ENCODE measurements at places on chromosomes 11 and 22.

- no peak for DNase-seq
Observed at GRCh38 chr22:22235558-22235957, 9.0 kb upstream of the VPREB1 start.

DNA sequence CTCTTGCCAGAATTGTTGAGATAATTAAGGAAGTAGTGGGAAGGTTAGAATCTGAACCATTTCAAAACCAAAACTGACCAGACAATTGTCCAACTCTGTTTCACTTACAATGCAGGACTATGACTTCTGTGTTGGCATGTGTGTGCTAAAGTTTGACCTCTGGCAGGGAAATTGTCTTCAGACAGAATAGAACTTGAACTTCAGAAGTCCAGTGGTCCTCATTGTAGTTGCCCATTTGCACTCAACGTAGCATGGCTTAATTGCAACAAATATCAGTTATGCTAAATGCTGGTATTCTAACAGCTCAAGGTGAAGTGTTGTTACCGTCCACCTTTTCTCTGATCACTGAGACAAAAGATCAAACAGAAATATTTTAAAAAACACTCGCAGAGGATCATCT is 47.2 kb downstream of the BLID start:
- DNase-seq = no peak

DNA sequence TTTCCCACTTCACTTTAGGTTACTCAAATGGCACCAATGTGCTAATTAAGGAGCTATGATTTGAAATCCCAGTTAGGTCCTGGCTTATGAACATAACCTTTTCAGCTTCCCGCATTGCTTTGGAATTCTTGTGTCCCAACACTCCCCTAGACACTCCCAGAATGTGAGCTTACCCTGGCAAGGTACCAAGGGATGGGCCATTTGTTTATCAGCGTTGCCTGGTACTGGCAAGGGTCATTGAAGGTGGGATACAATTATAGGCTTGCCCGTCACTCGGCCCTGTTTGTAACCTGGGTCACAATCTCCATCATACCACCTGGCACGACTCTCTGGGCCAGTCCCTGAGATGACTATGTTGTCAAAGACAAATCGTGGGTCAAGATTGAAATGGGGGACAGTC is 5.4 kb downstream of the CSRP3 start:
- DNase-seq = no peak

GRCh38 chr11:65662247-65662798 is 393 bp downstream of the RELA start:
- no peak for DNase-seq

DNA sequence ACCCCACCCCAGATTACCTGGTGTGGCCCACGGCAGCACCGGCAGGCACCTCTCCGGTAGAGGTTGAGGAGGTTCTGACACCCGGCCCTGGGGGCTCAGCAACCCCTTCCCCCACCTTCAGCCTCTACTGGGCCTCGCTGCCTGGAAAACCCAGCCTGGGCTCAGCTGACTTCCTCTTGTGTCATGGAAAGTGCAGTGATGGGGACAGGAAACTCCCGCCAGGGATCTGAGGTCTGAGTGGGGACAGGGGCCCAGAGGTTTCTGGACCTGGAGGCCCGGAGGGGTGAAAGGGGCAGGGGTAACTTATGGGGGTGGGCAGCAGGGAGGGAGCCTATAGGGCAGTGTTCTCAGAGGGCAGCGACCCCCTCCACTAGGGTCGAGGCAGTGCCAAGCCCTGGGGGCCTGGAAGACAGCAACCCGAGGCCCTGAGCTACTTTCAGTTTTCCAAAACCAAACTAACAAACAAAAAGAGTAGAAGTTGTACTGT is 10.0 kb upstream of the CD5 start:
- DNase-seq = no peak

DNA sequence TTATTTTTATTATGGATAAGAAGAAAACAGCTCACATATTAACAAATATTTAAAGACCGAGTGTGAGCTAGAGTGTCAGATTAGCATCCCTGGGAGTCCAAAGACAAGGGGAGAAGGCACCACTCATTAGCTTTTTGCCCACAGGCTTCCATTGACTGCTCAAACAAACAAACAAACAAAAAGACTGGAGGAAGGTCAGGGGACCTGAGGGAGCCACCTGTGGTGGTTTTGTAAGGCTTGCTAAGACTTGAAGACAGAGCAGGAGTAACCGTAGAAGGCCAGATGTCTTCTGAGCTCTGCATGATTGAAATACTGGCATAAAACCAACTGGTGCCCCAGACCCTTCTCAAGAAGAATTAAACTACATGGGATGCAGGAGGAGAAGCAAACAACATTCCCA is 395.2 kb upstream of the CNTN5 start:
- no peak for DNase-seq

DNA sequence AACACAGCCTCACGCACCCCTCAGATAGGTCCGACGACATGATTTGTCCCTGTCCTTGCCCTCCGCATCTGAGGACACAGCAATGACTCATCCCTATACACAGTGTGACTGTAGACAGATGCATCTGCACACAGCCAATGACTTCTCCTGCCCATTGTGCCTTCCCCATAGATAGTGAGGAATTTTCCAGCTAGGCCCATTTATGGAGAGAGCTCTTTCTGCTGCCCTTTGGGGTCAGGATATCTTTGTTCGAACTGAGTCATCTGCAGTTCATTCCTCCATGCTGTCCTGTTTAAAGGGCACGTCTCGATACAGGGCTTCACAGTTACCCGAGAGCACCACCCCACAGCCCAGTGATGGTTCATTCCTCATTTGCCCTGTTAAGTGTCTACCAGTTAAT is 96.7 kb downstream of the LARGE1 start:
- DNase-seq = no peak

GRCh38 chr11:130555251-130555841 is 106.9 kb downstream of the ADAMTS15 start:
- no peak for DNase-seq

DNA sequence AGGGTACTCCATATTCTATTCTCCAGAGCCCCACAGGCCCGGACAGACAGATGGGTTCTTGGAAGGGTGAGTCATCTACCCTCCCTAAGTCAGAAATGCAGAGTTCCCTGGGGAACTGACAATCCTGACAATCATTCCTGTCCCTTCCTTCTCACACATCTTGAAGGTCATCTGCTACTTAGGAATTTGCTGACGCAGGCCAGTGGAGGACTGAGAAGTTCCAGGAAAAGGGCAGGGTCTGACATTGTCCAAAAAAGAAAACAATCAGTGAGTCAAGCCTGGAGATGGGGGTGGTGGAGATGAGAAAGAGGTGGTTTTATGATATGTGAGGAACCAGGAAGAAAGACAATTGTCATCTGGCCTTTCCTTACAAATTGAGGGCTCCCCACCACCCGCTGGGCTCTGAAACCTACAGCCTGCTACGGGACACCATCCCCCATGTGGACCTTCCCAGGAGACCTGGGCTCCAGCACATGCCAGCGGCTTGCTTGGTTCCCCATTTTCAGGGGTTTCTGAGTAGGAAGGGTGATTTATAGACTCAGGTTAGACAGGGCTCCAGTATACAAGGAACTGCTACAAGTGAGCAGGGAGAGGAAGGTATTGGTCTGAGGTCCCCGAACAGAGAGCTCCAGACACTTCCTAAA is 12.9 kb downstream of the CD59 start:
- DNase-seq = no peak

GRCh38 chr11:22976146-22976545 is 115.9 kb upstream of the CCDC179 start:
- DNase-seq = no peak

DNA sequence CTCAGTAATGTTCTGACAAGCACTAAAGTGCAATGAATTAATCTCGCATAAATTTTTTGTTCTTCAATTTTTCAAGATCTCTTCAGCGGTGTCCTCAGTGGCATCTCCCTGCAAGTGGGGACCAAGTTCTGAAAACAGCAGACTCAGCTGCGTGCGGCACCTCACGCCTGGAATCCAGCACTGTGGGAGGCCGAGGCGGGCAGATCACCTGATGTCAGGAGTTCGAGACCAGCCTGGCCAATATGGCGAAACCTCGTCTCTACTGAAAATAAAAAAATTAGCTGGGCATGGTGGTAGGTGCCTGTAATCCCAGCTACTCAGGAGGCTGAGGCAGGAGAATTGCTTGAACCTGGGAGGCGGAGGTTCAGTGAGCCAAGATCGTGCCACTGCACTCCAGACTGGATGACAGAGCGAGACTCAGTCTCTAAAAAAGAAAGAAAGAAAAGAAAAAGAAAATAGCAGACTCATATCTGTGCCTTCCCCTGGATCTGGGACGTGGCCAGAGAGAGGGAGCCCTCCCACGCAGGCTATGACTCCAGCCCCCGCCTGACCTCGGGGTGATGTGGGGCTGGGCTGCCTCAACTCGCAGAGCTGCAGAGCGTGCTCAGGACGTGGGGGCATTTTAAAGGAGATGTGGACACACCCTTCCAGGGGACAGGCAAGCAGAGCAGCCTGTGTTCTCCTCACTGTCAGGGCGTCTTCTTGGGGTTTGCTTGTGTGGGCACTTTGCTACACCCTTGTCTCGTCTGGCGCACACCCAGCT is 346.6 kb downstream of the BRD1 start:
- no peak for DNase-seq

DNA sequence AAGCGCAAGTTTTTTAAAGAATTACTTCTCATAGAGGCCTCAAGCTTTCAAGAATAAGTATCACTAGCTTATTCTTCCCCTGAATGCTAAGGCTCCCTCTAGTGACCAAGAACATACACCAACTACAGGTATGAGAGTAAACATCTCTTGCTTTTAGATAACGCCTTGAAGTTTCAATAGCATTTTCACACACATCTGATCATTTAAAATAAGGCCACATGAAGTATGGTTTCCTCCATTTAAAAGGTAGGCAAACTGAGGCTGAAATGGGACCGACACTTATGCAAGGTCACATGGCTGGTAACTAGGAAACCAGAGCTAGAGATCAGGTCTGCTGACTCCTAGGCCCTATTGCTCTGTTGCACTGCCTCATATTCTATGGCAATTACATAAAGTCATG is 66.5 kb downstream of the CCDC34 start:
- no peak for DNase-seq

DNA sequence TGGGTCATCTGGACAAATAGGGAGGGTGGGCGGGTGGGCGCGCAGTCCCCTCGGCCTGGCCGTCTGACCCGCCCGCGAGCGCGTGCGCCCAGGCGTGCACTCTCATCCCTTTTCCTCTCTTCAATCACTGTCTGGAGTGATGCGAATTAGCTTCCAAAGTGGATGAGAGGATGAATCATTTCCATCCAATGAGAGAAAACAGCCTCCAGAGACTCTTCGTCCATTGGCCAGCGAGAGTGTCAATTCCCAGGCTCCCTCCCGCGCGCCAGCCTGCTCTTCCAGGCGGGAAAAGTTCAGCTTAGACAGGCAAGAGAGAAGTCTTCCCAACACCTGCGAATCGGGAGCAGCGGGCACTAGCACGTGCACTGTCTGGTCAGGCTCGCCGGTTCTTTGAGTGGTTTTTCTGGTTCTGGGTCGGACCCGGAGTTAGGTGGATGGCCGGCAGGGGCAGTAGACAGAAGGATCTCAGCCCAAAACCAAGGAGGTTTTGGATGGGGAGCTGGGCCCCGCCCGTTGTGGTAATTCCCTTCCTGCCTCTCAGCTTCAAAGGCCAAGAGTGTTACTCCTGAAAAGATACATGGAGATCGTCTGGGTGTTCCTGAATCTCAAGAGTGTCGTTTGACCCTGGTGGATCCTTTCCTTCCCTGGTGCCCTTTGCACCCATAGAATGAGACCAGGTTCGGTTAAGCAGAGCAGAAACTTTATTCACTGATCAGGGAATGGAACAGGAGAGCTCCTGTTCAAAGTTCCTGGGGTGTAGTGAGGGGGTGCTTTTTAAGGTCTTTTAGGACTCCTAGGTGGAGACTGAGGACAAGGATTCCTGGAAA is 33.4 kb upstream of the GLYATL1 start:
- DNase-seq = peak; percentile 68

GRCh38 chr11:133669371-133670053 is 137.2 kb upstream of the OPCML start:
- no peak for DNase-seq

GRCh38 chr11:78310500-78310909 is 107.1 kb downstream of the GAB2 start:
- no peak for DNase-seq

GRCh38 chr11:47181271-47181670 is 4.6 kb upstream of the ARFGAP2 start:
- DNase-seq = no peak

DNA sequence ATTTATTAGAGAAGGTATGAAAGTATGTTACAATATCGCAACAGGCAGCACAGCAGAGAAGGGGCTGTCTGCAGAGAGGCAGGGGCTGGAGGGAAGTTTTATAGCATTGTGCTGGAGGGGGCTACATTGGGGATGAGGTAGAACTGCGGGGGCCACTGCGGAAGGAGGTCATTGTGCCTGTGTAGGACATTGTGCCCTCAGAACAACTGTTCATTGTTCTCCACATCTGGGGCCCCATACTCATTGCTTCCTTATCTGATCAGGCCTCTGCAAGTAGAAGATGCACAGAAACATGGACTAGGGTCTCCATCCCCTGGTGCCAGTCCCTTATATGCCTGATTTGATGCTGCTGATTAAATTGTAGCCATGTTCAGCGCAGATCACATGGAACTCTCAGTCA is 12.1 kb downstream of the NADSYN1 start:
- DNase-seq = no peak

- DNase-seq = no peak
Observed at GRCh38 chr11:28520291-28520690, 412.1 kb downstream of the METTL15 start.

DNA sequence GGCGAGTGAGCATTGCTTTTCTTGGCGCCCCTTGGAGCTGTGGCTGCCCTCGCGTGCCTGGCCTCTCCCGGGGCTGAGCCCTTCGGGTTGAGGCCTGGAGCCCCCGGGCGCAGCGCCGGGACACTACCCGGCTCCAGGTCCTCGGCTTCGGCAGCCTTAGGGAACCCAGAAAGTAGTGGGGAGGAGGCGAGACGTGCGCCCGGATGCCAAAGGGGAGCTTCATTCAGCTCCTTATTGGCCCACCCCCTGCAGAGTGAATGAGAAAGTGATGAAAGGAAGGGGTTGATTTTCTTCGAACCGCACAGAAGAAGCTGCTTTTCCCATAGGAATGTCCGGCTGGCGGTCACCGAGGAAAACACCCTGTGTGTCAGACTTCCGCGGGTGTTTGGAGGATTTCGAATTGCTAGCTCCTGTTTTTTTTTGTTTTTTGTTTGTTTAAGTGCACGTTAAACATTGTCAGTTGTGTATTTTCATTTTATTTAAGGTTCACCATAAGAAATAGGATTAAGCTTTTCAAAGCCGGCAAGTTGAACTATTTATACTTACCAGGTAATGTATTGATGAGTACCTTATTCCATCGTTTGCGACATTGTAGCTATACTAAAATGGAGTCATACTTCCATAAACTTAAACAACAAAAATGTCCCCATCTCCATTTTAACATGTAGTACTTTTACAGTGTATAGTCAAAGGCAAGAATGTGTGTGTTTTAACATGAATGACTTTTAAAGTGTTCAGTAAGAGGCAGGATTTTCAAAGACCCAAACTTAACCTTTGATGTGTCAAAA is 841 bp upstream of the EIF4G2 start:
- DNase-seq = peak; percentile 27

DNA sequence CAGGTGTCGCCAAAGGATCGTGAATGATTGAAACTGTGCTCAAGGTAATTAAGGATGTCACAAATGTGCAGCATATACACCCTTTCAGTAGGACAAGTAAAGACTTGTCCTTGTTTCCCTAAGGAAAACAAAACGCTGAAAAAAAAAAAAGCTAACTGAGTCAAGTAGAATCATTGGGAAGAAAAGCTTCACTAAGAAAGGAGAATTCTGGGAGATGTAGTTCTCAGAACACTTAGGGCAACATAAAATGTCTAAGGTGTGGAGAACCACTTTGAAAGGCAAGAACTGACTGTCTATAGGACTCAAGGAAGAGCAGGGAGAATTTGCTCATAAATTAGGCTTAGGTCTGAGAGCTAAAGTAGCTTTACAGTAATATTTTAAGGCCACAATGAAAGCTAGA is 2.9 kb upstream of the OR5T1 start:
- DNase-seq = no peak

Data from posterior cingulate gyrus (tissue), 11 donors.